ENCODE measurements at places on chromosomes 2 and 18.
A peak's percentile ranks its signal among the peaks of the same experiment; 100 is the strongest.

- no peaks in the 10 kb centered on the region for H3K27me3 ChIP-seq
- H3K4me1 ChIP-seq, result peaks cover 39% of the 10 kb centered on the region
- H3K36me3 ChIP-seq, result no peaks in the 10 kb centered on the region
- no peak overlapping the region for H3K27ac ChIP-seq
- no peak overlapping the region for H3K4me3 ChIP-seq
Measured at GRCh38 chr2:11699686-11700670, 30.0 kb upstream of the NTSR2 start.

DNA sequence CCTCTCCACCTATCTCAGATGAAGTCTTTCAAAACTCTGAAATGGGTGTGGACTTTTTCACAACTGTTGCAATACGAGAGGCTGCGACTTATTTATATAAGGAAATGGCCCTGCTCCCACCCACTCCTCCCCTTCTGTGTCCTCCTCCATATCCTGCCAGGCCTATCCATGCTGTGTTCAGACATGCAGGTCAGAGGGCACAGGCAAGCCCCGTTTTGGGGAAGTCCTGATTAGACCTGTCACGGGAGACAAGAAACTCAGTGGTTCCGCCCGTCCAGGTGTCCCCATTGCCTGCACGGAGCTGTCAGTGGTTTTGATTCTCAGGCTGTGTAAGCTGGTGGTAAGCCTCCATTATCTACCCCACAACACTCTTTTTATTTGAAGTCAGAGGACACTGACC lies 99.6 kb upstream of the MGAT5 start:
- H3K36me3 ChIP-seq, result no peaks in the 10 kb centered on the region
- no peak for DNase-seq
- H3K4me3 ChIP-seq, result no peak overlapping the region
- no peaks in the 10 kb centered on the region for H3K4me1 ChIP-seq
- no peak overlapping the region for H3K27ac ChIP-seq
- H3K27me3 ChIP-seq, result peaks cover 3% of the 10 kb centered on the region

DNA sequence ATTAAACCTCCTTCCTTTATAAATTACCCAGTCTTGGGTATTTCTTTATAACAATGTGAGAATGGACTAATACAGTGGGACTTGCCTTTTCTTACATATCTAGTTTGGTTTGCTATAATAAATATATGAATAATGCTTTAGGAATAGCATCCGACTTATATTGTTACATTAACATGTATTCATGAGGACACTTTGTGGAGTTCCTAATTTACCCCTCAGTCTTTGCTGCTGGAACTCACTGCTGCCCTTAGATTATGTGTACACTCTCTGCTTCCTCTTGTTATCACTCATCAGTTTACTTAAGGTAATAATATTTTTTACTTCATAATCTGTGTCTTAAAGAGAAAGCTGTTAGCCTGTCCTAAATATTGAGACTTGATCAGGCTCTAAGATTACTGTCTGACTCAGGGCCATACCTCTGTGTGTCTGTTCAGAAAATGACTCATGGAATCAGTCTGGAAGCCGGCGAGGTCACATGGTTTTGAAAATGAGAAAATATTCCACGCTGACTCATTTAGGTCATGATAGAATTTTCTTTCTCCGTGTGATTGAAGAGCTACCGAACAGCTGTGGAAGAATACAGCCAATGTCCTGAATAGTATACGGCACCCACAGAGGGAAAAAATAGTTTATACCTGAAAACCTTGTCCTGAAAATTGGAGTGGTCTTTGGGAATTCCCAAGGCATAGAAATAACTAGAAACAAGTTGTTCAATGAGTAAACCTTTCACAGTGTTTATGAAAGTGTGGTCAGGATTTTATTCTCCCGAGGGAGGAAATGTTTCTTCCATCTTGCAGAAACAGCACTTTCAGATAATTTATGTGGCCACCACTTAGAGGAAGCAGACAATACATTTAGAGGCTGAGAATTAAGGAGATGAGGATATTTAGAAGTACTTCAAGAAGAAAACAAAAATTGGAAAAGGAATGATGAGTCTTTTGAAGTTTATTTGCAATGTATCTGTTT lies 156.4 kb downstream of the DSEL start:
- no peaks in the 10 kb centered on the region for H3K27me3 ChIP-seq
- DNase-seq, result peak; percentile 58
- no peaks in the 10 kb centered on the region for H3K36me3 ChIP-seq
- peak overlapping the region; percentile 74 for H3K27ac ChIP-seq
- H3K4me1 ChIP-seq, result peaks cover 6% of the 10 kb centered on the region
- peak overlapping the region; percentile 27 for H3K4me3 ChIP-seq

GRCh38 chr18:1499265-1499664 lies 594.6 kb downstream of the ADCYAP1 start:
- H3K27me3 ChIP-seq, result no peaks in the 10 kb centered on the region
- H3K27ac ChIP-seq, result no peak overlapping the region
- DNase-seq, result no peak

DNA sequence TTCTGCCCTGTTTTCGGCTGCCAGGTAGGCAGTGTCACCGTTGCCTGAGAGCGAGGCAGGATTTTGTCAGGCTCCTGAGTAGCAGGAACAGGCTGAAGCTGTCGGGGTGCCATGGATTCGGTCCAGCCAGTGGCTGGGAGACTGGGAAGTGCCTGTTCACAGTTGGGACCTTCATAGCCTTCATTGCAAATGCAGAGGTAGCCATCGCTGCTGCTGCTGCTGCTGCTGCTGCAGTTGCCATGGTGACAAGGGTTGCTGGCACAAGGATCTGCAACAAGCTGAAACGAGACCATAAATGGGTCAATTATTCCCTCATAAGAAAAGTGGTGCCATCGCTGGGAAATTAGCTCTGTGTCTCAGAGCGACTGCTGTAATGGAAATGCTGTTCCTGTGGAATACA lies 122.7 kb downstream of the DNER start:
- no peaks in the 10 kb centered on the region for H3K4me1 ChIP-seq
- no peaks in the 10 kb centered on the region for H3K36me3 ChIP-seq
- DNase-seq, result no peak

DNA sequence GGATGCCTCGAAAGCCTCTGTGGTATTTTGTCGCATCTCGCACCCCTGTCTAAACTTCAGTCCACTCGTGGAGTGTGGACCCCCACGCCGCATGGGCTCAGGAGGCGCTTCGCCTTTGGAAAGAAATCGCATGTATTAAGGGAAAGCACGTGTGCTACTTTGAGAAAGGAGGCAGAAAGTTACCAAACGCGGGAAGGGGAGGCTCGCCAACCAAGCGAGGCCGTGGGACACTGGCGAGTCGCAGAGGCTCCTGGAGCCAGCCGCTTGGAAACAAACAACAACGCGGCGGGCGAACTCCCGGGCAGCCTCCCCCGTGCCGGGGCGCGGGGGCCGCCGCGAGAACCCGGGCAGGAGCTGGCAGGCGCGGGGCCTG lies 455 bp upstream of the AGAP1 start:
- H3K27me3 ChIP-seq, result no peaks in the 10 kb centered on the region
- peaks cover 28% of the 10 kb centered on the region for H3K4me1 ChIP-seq
- H3K27ac ChIP-seq, result peak overlapping the region; percentile 87
- peak overlapping the region; percentile 83 for H3K4me3 ChIP-seq
- DNase-seq, result no peak

- no peak overlapping the region for H3K27ac ChIP-seq
- no peaks in the 10 kb centered on the region for H3K36me3 ChIP-seq
- no peaks in the 10 kb centered on the region for H3K4me1 ChIP-seq
- no peaks in the 10 kb centered on the region for H3K27me3 ChIP-seq
- no peak overlapping the region for H3K4me3 ChIP-seq
Measured at GRCh38 chr2:59594671-59595222, 958.7 kb downstream of the BCL11A start.

DNA sequence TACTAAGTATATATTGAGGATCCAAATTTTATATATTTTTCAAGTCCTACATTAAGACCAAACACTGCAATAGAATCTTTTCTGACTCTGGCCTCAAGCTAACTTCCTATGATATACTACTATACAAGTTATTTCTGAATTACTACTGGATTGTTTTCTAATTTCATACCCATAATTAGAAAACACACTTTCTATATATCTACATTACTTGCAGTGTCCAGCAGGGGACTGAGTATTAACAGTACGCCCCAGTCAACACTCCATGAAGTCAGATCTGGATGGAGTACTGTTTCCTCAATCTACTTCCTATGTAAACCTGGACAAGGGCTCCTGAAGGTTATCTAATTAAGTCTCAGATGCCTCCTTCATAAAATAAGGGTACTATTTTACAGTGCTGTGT lies 26.5 kb downstream of the RMP24 start:
- H3K4me1 ChIP-seq, result no peaks in the 10 kb centered on the region
- no peak overlapping the region for H3K27ac ChIP-seq
- H3K36me3 ChIP-seq, result no peaks in the 10 kb centered on the region
- no peaks in the 10 kb centered on the region for H3K27me3 ChIP-seq
- no peak for DNase-seq

GRCh38 chr2:177675350-177675821 lies 282.8 kb downstream of the AGPS start:
- H3K27ac ChIP-seq, result no peak overlapping the region
- no peaks in the 10 kb centered on the region for H3K27me3 ChIP-seq
- H3K4me3 ChIP-seq, result no peak overlapping the region
- H3K36me3 ChIP-seq, result no peaks in the 10 kb centered on the region
- DNase-seq, result no peak
- H3K4me1 ChIP-seq, result peaks cover 9% of the 10 kb centered on the region

DNA sequence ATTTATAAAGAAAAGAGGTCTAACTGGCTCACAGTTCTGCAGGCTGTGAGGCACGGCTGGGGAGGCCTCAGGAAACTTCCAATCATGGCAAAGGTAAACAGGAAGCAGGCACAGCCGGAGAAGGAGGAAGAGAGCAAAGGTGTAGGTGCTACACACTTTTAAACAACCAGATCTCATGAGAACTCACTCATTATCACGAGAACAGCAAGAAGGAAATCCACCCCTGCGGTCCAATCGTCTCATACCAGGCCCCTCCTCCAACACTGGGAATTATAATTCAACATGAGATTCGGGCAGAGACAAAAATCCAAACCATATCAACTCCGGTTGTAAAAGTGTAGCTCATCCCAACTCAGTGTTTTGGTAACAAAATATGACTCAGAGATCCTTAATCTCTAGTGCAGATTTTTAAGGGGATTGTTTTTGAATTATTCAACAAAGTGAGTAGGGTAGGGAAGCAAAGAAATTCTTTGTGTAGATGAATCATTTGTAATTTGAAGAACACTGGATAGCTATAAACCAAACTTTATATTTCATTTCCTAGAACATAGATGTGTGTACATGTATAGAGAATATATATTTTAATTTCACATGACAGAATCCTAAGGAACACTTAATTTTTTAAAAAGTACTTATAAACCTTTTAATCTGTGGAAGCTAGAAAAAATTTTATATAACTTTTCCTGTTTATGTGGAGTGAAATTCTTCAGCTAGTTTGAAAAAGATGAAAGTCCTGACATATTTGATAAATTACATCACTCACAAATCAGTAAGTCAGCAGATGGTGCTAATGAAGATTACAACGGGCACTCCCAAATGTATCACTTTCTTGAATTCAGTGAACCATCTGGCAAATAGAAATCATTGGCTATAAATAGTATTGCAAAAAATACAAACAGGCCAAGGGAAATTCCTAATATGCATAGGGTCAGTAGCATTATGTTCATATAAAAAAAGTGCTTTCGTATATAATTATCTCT lies 130.1 kb downstream of the OLA1 start:
- no peaks in the 10 kb centered on the region for H3K27me3 ChIP-seq
- no peaks in the 10 kb centered on the region for H3K4me1 ChIP-seq
- H3K4me3 ChIP-seq, result no peak overlapping the region

DNA sequence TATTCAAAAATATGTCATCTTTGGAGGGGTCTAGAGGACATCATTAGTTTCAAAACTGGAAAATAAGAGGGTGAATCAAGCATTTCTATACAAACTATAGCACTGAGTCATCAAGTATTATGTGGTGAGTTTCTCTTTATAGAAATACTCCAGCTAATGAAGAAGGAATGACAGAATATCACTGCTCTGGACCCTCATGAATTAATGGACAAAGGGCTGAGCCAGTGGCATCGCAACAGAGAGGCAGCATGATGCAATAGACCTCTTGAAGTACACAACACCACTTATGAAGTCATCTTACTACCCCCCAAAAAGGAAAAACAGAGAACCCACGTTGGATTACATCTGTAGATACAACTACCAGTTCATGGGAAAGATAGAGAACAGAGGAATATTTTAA lies 27.4 kb upstream of the EIF2AK3 start:
- H3K4me1 ChIP-seq, result peaks cover 25% of the 10 kb centered on the region
- H3K27ac ChIP-seq, result no peak overlapping the region
- H3K4me3 ChIP-seq, result no peak overlapping the region
- H3K27me3 ChIP-seq, result no peaks in the 10 kb centered on the region

DNA sequence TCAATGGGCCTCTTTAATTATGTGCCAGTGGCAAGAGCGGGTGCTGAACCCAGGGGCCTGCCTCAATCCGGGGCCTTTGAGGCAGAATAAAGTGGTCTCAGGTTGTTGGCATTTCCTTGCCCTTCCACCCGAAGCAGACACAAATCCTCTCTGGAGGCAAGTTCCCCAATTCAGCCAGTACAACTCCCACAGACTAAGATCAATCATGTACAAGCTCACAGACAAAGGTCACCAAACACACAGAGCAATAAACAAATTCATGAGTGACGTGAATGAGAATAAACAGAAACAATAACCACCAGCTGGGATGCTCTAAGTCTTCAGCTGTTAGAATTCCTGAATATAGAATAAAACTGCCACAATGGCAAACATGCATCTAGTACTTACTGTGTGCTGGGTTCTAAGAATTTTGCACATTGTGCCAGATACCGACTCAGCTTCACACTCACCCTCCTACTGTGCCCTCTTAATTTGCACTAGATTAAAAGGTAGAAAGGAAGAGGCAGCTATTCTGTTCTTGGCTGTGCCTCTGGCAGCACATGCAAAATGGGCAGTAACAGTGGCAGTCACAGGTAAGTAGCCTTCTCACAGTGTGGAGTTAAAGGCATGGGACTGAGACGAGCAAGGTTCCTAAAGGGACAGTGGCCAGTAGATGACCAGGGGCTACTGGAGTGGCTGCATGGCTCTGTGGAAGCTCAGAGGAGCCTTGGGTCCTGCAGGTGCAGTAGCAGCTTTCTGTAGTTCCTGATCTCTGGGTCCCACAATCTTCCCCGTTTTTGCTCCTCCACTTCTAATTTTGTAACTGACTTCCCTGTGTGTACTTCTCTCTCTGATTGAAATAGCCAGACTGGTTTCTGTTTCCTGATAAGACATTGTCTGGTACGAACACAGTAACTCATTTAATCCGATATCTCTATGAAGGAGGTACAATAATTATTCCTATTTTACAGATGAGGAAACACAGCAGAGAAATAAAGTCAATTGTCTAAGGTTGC lies 34.6 kb upstream of the IL1B start:
- DNase-seq, result no peak
- H3K4me3 ChIP-seq, result no peak overlapping the region
- no peaks in the 10 kb centered on the region for H3K4me1 ChIP-seq
- H3K27me3 ChIP-seq, result no peaks in the 10 kb centered on the region

GRCh38 chr2:171107803-171108202 lies 52.9 kb downstream of the TLK1 start:
- no peaks in the 10 kb centered on the region for H3K4me1 ChIP-seq
- no peak overlapping the region for H3K27ac ChIP-seq
- no peaks in the 10 kb centered on the region for H3K36me3 ChIP-seq
- no peak for DNase-seq
- no peaks in the 10 kb centered on the region for H3K27me3 ChIP-seq

- no peaks in the 10 kb centered on the region for H3K36me3 ChIP-seq
- DNase-seq, result no peak
- no peak overlapping the region for H3K27ac ChIP-seq
Measured at GRCh38 chr2:227971619-227972230, 100.3 kb downstream of the DAW1 start.

GRCh38 chr18:25102662-25103061 lies 249.3 kb downstream of the ZNF521 start:
- no peaks in the 10 kb centered on the region for H3K36me3 ChIP-seq
- H3K27ac ChIP-seq, result no peak overlapping the region
- peaks cover 9% of the 10 kb centered on the region for H3K4me1 ChIP-seq
- no peaks in the 10 kb centered on the region for H3K27me3 ChIP-seq
- no peak overlapping the region for H3K4me3 ChIP-seq
- DNase-seq, result no peak

All from psoas muscle (tissue), 8 donors.